DMS53 (cell line): ENCODE measurements at places on chromosomes 3 and 15.

DNA sequence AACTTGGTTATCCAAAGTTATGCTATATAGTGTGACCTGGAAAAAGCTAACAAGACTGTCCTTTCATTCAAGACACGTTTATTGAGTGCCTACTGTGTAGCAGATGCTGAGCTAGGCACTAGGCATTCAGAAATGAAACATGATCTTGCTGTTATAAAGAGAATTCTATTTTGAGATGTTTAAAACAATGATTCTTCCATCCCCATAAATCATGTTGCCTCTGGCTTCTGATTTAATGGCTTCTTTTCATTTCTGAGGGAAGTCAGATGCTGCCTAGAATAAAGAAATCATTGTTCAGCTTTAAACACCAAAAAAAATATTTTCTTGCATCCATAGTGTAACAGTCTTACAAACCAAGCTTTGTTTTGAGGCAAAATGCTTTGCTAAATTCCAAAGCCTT is 620.9 kb upstream of the UBE2E2 start:
- DNase-seq = no peak

DNA sequence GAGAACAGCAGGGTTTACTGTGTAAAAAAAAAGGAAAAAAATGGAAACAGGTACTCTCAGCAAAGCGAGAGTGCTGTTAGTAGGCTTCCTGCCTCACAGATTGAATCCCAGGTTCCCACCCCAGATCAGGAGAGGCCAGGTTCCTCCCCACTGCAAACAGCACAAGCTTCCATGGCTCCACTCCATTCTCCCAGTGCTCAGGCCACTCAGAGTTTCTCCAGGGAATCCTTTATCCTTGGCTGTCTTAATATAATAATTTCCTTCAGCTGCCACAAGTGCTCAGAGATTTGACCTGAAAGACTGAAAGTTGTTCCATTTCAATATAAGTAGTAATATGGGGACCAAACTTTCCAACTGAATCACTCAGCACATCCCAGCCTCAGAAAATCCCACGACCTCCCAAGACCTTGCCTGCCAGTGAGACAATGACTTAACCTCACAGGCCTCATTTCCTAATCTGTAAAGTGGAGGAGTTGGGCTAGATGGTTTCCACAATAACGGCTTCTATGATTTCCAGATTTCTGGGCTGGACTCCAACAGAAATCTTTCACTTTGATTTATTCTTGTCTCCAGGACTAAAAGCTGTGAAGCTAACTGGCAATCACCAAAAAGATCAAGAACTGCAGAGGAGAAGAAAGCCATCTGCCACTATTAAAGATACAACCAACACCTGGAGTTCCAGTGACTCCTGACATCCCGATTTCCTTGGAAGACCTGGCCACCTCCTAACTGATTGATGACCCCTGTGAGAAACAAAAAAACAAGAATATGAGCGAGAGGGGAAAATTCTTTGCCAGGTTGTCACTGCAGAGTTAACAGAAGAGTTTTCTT is 289.5 kb downstream of the NEK10 start:
- no peak for DNase-seq

DNA sequence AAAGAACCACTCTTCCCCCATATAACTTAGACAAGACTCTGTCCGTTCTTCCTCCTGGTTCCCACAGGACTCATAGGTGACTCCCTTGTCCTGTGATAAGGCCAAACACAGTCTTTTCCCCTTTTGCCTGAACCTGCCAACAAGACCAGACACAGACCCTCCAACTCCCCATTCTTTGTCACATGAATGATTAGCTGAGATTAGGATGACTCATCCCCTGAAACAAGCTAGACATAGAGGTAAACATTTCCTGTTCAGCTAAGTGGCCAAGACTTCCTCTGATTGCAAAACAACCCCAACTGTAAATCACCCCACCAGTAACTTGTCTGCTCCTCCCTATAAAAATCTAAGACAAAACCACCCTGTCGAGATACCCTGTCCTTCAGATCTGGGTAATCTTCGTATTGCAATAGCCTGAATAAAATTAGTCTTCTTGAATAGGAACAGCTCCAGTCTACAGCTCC is 11.4 kb upstream of the HTR3E start:
- DNase-seq = peak; percentile 40

GRCh38 chr3:124650798-124651197 is 79.5 kb upstream of the UMPS start:
- no peak for DNase-seq

- DNase-seq = peak; percentile 10
Measured at GRCh38 chr15:78216276-78217104, 17.9 kb downstream of the ACSBG1 start.

- DNase-seq = no peak
Measured at GRCh38 chr3:169432708-169433432, 230.6 kb downstream of the MECOM start.

- peak; percentile 90 for DNase-seq
Measured at GRCh38 chr3:193872265-193872753, 263.6 kb upstream of the HES1 start.

DNA sequence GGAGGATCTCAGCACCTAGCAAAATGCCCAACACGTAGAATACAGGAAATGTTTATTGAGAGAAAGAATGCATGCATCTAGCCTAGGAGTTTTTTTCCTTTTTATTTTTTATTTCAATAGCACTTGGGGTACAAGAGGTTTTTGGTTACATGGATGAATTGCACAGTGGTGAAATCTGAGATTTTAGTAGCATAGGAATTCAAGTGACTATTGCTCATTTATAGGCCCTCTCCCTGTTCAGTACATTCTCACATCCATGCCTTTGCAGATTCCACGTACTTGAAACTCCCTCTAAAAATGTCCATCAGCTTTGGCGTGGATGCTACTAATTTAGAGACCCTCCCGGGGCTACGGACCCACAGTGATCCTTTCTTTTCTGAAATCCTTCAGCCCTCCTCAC is 61.7 kb upstream of the PIAS1 start:
- DNase-seq = no peak

DNA sequence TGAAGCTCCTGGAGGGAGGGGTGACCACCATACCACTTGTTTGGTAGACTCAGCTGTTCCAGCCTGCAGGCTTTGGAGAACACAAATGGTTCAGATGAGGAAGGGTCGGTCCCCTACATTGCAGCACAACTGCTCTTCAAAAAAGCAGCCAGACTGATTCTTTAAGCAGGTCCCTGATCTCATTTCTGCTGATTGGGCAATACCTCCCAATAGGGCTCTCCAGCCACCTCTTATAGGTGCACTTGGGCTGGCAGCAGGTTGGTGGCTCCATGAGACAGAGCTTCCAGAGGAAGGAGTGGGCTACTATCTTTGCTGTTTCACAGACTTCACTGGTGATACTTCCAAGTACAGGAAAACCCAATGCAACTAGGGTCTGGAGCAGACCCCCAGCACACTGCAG is 65.9 kb upstream of the PEX5L start:
- DNase-seq = no peak

DNA sequence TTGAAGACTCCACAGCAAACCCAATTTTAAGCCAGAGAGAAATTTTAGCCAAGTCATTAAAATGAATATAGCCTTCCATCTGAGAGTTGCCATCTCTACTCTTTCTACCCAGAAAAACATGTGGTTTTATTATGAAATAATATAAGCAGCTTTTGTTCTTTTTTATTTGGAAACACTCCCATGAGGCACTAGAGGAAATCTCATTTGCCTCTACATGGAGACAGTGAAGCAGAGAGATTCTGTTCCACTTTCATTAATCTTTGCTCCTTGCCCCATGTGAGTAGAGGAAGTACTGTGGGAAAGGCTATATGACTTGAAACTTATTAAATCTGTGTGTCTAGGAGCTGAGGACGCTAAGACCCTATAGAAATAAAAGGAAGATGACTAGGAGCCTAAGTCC is 111.1 kb downstream of the P3H2 start:
- no peak for DNase-seq

DNA sequence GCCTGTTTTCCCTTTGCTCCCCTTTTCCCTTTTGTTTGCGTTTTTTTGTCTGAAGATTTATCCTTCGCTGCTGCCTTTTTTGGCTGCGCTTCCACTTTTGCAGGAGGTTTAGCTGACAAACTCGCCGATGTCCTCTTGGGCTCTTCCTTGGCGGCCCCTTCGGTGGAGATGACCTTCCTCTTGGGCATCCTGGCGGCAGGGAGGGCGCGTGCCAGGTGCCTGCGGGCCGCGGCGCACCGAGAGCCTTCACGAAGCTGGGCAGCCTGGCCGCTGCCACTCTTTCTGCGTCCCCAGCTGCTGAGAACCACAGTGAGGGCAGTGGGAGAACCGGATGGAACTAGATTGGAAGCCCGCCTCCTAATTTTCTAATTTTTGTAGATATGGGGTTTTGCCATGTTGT is 197.1 kb upstream of the C2CD4B start:
- no peak for DNase-seq
